Ascending aorta (tissue), 2 donors: ENCODE measurements at places on chromosomes 4 and X.

DNA sequence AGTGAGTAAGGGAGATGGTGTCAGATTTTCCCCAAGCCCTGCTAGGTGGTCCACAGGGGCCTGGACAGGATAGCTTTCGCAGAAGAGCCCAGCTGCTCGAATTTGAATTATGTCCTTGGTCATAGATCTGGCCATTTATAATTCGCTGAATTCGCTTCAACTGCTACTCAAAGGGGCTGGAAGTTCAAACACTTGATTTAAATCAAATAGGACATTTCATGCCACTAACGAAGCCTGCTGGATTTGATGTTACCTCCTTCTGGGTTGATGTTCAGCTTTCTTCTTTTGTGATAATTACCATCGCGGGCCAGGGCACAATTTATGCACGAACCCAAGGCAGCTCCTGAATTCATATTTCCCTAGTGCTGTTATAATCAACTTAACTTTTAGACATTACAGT, 67.0 kb downstream of the CLCN4 start:
- no peaks in the 10 kb centered on the region for H3K4me1 ChIP-seq
- H3K36me3 ChIP-seq = no peaks in the 10 kb centered on the region
- H3K4me3 ChIP-seq = no peak overlapping the region
- no peak overlapping the region for H3K27ac ChIP-seq
- no peaks in the 10 kb centered on the region for H3K27me3 ChIP-seq
- no peak for DNase-seq

- H3K27ac ChIP-seq = no peak overlapping the region
- no peak for DNase-seq
- H3K36me3 ChIP-seq = no peaks in the 10 kb centered on the region
- no peaks in the 10 kb centered on the region for H3K4me1 ChIP-seq
- no peak overlapping the region for H3K4me3 ChIP-seq
These were observed 406.1 kb downstream of the GPM6A start for GRCh38 chr4:175405961-175406360.

- no peak overlapping the region for H3K27ac ChIP-seq
- H3K36me3 ChIP-seq = no peaks in the 10 kb centered on the region
- DNase-seq = no peak
These were observed 63.5 kb downstream of the SHROOM3 start for GRCh38 chr4:76498550-76498949.

GRCh38 chr4:172515266-172515879, 653.2 kb upstream of the GALNT7 start:
- no peak overlapping the region for H3K4me3 ChIP-seq
- H3K4me1 ChIP-seq = no peaks in the 10 kb centered on the region
- no peak for DNase-seq
- no peak overlapping the region for H3K27ac ChIP-seq

DNA sequence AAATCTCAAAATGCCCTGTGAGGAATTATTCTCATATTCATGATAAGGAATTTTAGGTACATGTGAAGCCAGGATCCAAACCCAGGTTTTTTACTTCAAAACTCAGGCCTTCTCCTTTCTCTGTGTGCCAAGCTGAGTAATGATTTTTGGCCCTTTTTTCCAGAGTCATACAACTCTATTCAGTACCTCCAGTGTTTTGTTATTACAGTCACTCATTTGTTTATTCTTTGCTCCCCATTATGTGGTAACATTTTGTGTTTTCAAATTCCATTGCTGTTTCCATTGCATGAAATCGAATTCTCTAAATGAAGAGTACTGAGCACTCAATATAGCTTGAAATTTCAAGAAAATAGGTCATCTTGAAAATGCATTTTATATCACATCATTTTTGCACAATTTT, 315.4 kb downstream of the NR3C2 start:
- no peak overlapping the region for H3K27ac ChIP-seq
- no peak for DNase-seq
- H3K27me3 ChIP-seq = no peaks in the 10 kb centered on the region
- no peaks in the 10 kb centered on the region for H3K36me3 ChIP-seq
- no peak overlapping the region for H3K4me3 ChIP-seq

DNA sequence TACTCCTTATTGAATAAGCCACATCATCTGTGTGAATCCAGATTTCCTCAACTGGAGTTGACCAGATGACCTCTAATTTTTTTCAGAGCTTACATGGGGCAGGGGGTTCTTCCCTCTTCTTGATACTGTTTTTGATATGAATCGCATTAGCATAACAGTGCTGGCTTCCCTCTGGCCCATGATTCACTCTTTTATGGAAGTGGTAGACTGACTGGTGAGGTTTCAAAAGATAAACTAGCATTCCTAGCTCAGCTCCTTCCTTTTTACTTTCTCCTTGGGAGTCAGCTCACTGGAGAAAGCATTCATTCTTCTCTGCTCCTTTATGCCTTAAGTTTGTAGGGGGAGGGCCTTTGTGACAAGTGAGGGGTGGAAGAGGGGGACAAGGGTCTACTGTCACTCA, 161.0 kb upstream of the FGF13 start:
- H3K27me3 ChIP-seq = no peaks in the 10 kb centered on the region
- H3K36me3 ChIP-seq = no peaks in the 10 kb centered on the region
- no peak overlapping the region for H3K27ac ChIP-seq
- DNase-seq = no peak

- no peak for DNase-seq
- no peaks in the 10 kb centered on the region for H3K27me3 ChIP-seq
- no peaks in the 10 kb centered on the region for H3K36me3 ChIP-seq
- H3K27ac ChIP-seq = no peak overlapping the region
These were observed 891.8 kb upstream of the NDST4 start for GRCh38 chr4:116005037-116005805.

DNA sequence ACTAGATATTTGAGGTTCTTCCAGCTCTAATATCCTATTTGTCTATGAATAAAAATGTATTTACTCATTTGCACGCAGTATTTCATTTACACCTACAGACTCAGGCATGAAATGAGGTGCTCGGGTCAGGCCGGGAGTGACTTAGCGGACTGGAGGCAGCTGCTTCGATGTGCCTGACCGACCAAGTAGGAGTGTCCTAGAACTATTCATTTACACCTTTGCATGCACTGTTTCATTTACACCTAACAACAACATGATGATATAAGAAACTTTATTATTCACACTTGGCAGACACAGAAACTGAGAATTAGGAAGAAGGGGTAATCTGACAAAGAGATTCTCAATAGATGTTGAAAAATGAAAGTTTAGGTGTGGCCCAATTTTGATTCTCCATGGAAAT, 28.7 kb upstream of the FAT1 start:
- no peaks in the 10 kb centered on the region for H3K36me3 ChIP-seq
- no peak overlapping the region for H3K27ac ChIP-seq
- no peak for DNase-seq
- H3K4me3 ChIP-seq = no peak overlapping the region
- H3K27me3 ChIP-seq = no peaks in the 10 kb centered on the region

GRCh38 chr4:172953896-172954568, 214.6 kb upstream of the GALNT7 start:
- no peaks in the 10 kb centered on the region for H3K27me3 ChIP-seq
- no peak overlapping the region for H3K4me3 ChIP-seq
- DNase-seq = no peak
- H3K4me1 ChIP-seq = no peaks in the 10 kb centered on the region
- no peaks in the 10 kb centered on the region for H3K36me3 ChIP-seq

DNA sequence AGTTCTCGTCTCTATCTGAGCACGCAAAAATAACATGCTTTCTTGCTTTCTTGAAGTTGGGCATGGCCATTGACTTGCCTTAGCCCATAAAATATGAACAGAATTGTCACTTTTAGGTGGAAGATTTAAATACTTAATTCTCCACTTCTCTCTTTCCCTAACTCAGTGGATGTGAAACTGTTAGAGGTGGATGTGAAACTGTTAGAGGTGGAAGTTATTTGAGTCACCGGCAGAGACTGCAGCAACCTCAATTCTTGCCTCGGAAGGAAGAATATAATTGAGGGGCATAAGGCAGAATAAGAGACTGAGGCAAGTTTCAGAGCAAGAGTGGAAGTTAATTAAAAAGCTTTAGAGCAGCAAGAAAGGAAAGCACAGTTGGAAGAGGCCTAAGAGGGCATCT, 2.8 kb upstream of the PARM1 start:
- no peak for DNase-seq
- H3K27me3 ChIP-seq = no peaks in the 10 kb centered on the region

- no peaks in the 10 kb centered on the region for H3K4me1 ChIP-seq
- H3K36me3 ChIP-seq = no peaks in the 10 kb centered on the region
- H3K27me3 ChIP-seq = no peaks in the 10 kb centered on the region
- DNase-seq = no peak
- no peak overlapping the region for H3K27ac ChIP-seq
These were observed 725.7 kb upstream of the TENM3 start for GRCh38 chr4:181517491-181517890.

- H3K27ac ChIP-seq = no peak overlapping the region
- H3K27me3 ChIP-seq = no peaks in the 10 kb centered on the region
- H3K36me3 ChIP-seq = no peaks in the 10 kb centered on the region
- DNase-seq = no peak
- H3K4me1 ChIP-seq = no peaks in the 10 kb centered on the region
- no peak overlapping the region for H3K4me3 ChIP-seq
These were observed 46.4 kb upstream of the VBP1 start for GRCh38 chrX:155169881-155170280.

DNA sequence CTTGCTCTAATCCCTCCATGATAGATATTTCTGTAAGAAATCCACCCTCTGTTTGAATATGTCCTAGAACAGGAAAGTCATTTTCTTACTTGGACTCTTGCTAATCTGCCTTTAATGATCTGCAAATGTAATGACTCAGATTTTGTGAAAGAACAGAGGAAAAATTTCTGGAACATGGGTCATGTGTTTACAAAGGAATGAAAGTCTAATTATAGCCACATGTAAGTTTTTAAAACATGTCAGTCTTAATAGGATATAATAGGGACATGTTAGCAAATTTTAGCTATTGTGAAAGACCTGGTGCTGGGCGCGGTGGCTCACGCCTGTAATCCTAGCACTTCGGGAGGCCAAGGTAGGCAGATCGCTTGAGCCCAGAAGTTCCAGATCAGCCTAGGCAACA, 47.6 kb downstream of the GRK4 start:
- peak; percentile 71 for DNase-seq
- no peak overlapping the region for H3K4me3 ChIP-seq
- no peaks in the 10 kb centered on the region for H3K27me3 ChIP-seq
- no peaks in the 10 kb centered on the region for H3K36me3 ChIP-seq

- no peaks in the 10 kb centered on the region for H3K36me3 ChIP-seq
- no peak overlapping the region for H3K27ac ChIP-seq
- H3K4me3 ChIP-seq = no peak overlapping the region
- no peak for DNase-seq
These were observed 2535.3 kb downstream of the PCDH7 start for GRCh38 chr4:33255507-33255906.

GRCh38 chr4:7744142-7744804, 195.4 kb downstream of the AFAP1 start:
- no peaks in the 10 kb centered on the region for H3K36me3 ChIP-seq
- H3K4me1 ChIP-seq = no peaks in the 10 kb centered on the region
- H3K4me3 ChIP-seq = no peak overlapping the region
- no peak for DNase-seq

GRCh38 chr4:163988865-163989264, 494.4 kb downstream of the TMA16 start:
- H3K4me3 ChIP-seq = no peak overlapping the region
- no peak for DNase-seq
- no peaks in the 10 kb centered on the region for H3K27me3 ChIP-seq
- H3K36me3 ChIP-seq = no peaks in the 10 kb centered on the region

GRCh38 chr4:184096561-184097240, 121.0 kb downstream of the ENPP6 start:
- H3K4me3 ChIP-seq = peak overlapping the region; percentile 59
- H3K4me1 ChIP-seq = no peaks in the 10 kb centered on the region
- H3K36me3 ChIP-seq = no peaks in the 10 kb centered on the region
- DNase-seq = no peak
- H3K27me3 ChIP-seq = no peaks in the 10 kb centered on the region

GRCh38 chrX:1400742-1401471, 9.0 kb upstream of the SLC25A6 start:
- H3K4me1 ChIP-seq = no peaks in the 10 kb centered on the region
- H3K27ac ChIP-seq = no peak overlapping the region
- peaks cover 38% of the 10 kb centered on the region for H3K36me3 ChIP-seq
- no peak for DNase-seq

GRCh38 chrX:38117485-38117884, 103.2 kb downstream of the SRPX start:
- no peaks in the 10 kb centered on the region for H3K27me3 ChIP-seq
- H3K4me1 ChIP-seq = no peaks in the 10 kb centered on the region
- no peaks in the 10 kb centered on the region for H3K36me3 ChIP-seq
- no peak overlapping the region for H3K4me3 ChIP-seq
- no peak for DNase-seq

DNA sequence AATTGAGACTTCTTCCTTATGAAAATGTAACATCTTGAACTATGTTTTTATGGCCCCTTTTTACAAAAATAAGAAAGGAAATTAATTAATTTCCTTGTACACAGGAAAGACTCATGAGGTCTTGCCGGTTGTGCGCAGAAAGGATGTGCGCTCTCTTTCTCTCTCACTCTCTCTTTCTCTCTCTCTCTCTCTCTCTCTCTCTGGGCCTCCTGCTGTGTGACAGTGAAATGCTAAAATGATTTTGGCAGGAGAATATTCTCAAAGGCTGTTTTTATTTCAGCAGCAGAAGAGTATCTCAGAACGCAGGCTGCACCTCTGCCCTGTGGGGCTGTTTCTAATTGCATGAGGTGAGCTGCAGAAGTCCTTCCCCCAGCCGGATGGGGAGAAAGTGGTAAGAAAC, 349.0 kb downstream of the MID1IP1 start:
- no peak for DNase-seq
- no peaks in the 10 kb centered on the region for H3K27me3 ChIP-seq
- H3K4me1 ChIP-seq = no peaks in the 10 kb centered on the region

- no peak for DNase-seq
- no peaks in the 10 kb centered on the region for H3K4me1 ChIP-seq
- H3K36me3 ChIP-seq = no peaks in the 10 kb centered on the region
- H3K4me3 ChIP-seq = no peak overlapping the region
- H3K27ac ChIP-seq = no peak overlapping the region
These were observed 6.2 kb downstream of the PPP1R2C start for GRCh38 chrX:42771506-42772335.

DNA sequence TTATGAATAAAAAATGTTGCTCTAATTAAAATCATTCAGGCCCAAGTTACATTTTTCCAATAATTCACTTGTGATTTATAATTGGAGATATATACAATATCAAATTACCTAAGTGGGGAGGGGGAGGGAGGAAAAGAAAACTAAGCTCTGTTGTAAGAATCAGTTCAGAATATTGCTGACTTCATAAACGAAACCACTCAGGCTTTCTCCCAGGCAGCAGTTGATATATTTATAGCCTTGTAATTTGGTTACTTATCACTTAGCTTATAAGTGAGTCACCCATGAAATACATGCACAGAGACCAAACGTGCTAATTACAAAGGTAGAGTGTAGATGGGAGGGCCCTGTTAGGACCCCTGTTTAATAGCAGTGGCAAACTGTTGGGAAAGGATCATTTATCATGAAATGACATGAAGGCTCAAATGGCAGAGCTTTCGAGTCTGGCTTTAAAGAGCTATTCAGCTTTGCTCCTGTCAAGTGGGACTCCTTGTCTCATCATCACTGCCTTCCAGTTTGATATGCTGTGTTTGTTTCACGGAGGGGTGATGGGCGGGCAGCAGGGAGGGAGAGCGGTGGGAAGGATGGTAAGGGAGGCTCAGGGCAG, 105.6 kb upstream of the PGRMC2 start:
- peak overlapping the region; percentile 32 for H3K27ac ChIP-seq
- no peak overlapping the region for H3K4me3 ChIP-seq
- peaks cover 5% of the 10 kb centered on the region for H3K4me1 ChIP-seq
